Hepatic stellate cell (primary cell): ENCODE measurements at places on chromosomes 16 and 17.

- DNase-seq: peak; percentile 68
These were observed 31.3 kb upstream of the MRPS23 start for GRCh38 chr17:57881143-57881542.

DNA sequence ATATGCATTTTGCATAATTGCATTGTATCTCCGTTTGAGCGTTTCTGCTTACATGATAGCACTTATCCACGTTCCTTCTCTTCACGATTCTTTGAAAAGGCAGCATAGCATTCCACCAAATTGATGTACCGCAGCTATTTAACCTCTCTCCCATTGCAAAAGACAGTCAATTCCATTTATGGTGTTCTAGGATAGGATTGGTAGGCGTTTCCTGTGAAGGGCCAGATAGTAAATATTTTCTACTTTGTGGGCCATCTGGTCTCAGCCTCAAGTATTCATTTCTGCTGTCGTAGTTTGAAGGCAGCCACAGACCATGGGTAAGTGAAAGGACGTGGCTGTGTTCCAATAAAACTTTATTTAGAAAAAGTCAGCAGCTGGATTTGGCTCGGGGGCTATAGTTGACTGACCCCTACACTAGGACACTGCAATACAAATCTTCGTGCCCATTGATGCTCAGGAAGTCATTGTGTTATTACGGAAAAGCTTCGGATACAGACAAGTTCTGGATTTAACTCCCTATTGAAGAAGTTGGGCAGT, 10.1 kb downstream of the SNX29 start:
- DNase-seq: no peak

DNA sequence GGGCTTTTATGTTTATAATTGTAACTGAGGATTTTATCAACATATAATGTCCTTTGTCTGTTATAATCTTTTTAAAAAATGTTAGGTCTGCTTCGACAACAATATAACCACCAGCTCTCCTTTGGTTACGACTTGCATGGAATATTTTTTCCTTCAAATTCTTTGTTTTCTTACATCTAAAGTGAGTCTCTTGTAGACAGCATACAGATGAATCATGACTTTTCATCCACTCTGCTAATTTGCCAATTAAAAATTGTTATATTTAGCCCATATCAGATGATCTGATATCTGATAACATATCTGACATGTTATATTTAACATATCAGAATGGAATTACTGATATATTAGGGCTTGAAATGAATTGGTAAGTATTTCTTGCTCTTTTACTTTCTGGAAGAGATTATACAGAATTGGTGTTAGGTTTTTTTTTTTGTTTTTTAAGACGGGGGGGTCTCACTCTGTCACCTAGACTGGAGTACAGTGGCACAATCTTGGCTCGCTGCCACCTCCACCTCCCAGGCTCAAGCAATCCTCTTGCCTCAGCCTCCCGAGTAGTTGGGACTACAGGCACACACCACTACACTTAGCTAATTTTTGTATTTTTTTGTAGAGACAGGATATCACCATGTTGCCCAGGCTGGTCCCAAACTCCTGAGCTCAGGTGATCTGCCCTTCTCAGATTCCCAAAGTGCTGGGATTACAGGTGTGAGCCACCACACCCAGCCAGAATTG, 27.5 kb downstream of the TBX21 start:
- no peak for DNase-seq

DNA sequence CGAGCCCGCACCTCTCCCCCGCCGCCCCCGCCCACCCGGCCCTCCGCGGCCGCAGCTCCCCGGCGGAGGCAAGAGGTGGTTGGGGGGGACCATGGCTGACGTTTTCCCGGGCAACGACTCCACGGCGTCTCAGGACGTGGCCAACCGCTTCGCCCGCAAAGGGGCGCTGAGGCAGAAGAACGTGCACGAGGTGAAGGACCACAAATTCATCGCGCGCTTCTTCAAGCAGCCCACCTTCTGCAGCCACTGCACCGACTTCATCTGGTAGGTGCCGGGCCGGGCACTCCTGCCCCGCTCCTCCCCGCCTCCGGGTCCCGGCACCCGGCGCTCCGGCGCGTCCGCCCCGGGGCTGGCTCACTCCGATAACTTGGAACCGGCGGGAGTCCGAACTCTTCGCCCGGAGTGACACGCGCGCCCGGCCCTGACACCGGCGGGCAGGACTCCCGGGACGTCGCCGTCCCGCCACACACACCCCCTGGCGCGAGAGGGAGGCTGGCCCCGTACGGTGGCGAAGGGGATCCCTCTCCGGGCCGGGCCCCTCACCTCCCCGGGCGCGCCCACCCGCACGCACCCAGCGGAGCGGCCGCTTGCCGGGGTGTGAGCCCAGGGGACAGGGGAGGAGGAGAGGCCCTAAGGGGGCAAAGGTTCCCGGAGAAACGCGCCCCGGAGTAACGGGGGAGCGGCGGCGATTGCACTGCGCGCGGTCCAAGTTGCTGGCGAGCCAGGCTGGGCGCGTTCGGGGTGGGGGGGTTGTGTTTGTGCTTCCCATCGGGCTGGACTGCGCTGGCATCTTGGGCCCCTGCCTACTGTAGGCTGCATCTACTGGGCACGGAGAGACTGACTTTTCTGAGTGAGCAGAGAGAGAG, 581 bp downstream of the PRKCA start:
- peak; percentile 34 for DNase-seq

- no peak for DNase-seq
These were observed 131.4 kb downstream of the RPTOR start for GRCh38 chr17:80676096-80676466.
